ENCODE measurements at places on chromosomes 3 and 15.

DNA sequence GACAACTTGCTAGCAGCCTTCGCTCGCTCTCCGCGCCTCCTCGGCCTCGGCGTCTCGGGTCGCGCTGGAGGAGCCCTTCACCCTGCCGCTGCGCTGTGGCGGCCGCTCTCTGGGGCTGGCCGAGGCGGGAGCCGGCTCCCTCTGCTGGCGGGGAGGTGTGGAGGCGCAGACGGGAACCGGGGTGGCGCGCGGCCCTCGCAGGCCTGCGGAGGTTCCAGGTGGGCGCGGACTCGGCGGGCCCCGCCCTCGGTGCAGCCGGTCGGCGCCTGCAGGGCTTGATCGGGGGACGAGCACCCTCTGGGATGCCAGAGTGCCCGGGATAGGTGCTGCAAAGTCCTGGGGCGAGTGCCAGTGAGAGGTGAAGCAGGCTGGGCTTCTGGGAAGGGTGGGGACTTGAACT lies 989.9 kb downstream of the ROBO2 start:
- DNase-seq, result no peak

DNA sequence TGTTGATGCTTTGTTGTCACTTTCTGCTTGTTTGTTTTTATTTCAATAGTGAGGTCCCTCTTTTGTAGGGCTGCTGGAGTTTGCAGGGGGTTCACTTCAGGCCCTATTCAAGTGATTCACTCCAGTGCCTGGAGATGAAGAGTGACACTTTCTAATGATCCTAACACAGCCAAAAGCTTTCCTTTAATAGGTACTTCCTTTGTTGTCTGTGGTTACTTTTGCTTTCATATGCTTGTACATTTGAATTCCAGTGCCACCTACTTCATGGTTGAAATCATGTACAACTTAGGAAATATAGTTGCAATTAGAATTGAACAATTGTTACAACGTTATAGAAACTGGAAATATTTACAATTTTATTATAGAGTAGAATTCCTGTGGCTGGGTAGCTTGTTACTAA lies 466.8 kb upstream of the EPHA3 start:
- DNase-seq, result no peak

GRCh38 chr3:11211531-11212298 lies 57.4 kb downstream of the HRH1 start:
- no peak for DNase-seq

GRCh38 chr3:100682056-100682853 lies 27.0 kb upstream of the TFG start:
- no peak for DNase-seq

DNA sequence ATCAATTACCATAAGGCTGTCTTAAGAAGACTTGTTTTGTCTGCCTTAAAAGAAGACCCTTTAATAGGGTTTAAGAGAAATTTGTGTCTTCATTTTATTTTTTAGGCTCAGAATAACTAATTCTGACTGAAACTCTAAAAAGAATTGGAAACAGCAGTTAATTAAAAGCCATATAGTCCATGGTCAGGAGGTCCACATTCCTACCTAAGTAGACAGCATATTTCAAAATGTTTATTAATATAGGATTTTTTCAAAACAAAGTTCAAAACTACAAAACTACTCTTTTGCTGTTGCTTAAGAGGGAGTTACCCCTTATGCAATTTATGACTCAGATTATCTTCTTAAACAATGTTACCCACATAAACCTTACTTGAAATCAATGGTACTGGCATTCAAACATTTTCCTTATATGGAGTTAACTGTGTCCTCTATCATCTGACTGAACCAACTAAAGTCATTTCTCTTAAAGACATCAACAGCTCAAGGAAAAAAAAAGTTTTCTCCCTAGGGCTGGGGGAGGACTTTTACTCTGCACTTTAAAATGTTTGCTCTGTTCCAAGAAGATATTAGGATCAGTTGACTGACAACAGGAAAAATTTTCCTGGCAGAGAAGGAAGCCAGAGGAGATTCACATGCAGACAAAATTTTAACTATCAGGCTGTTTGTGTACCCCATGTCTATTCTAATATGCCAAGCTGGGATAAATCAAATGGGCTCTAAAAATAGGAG lies 56.8 kb upstream of the NANOGP8 start:
- DNase-seq, result no peak

DNA sequence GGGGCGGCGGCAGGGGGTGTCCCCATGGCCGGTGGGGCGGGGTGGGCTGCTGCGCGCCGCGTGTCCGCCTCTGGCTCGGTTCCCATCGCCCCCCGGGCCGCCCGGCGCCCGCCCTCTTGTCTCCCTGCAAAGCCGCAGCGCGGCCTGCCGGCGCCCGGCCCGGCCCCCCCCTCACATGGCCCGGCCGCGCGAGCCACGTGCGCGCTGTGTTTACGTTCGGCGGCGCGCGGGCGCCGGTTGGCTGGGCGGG lies 502 bp downstream of the NR1D2 start:
- DNase-seq, result no peak

- DNase-seq, result peak; percentile 57
These were observed 589 bp downstream of the ANAPC13 start for GRCh38 chr3:134485075-134485717.

DNA sequence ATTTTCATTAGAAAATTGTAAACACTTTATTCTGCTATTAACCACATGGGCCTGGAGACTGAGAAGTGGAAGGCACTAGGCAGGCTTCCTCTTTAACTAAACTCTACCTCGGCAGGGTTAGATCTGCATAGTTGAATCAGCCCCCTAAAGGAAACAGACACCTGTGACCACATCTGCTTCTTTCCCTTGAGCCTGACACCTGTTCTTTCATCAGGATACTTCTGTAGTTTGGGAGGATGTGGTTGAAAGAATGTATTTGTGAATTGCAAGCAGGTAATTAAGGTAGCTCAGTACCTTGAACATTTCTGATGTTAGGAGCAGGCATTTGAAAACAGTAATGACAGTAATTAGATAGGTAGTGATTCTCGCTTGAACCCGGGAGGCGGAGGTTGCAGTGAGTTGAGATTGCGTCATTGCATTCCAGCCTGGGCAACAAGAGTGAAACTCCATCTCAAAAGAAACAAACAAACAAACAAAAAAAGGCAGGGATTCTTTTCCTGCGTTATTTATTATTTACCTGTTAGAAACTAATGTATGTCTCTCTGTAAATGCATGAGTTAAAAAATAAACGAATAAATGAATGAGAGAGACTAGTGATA lies 468.5 kb downstream of the NLGN1 start:
- no peak for DNase-seq

GRCh38 chr3:7333125-7333524 lies 472.2 kb downstream of the GRM7 start:
- DNase-seq, result peak; percentile 10

DNA sequence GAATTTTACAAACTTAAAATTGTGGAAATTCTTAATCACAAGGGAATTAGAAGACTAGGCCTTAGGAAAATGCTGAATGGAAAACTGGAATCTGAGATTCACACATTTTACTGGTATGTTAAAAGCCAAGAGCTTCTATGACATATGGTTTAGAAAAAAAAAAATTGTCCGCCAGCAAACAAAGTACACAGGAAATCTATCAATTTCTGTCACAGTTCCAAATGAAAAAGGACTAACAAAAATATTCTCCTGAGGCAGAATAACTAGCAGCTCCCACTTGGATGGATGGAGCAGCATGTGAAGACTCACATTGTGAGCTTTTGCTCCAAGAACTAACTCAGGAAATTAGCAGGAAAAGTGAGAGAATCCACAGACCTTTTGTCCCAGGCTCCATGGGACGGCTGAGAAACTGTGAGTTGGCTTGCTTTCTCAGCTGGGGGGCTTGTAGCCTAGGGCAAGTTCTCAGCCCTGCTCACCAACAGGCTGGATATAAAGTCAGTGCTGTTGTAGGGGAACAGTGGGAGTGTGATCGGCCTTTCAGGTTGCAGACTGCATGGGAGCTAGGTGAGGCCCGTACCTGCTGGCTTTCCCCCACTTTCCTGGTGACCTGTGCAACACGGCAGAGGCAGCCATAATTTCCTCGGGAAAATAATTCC lies 731.1 kb upstream of the SGO1 start:
- no peak for DNase-seq

GRCh38 chr3:181999314-181999713 lies 287.6 kb downstream of the SOX2 start:
- no peak for DNase-seq

DNA sequence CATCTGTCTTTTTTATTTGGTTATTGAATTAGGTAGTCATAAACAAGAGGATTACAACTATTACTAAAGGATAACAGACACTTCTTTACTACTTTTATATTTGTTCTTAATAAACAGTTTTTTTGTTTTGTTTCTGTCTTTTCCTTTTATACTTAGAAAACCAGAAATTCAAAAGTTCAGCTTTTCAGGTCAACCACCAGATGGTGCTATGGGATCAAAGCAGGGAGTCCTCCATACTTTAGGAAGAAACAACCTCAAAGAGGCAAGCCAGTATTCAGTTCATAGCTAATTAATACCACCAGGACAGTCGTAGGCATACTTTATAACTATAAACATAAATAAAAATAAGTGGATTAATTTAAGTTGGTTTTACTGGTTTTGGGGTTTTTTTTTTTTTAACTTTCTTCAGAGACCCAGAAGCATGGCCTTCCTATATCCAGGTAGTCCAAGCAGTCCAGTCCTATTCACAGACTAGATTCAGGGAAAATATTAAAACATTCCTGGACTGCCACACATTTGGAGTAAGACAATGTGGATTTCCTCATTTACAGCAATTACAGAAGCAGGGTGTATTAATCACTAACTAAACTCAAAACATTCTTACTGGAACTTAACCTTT lies 16.0 kb upstream of the EID1 start:
- peak; percentile 8 for DNase-seq

DNA sequence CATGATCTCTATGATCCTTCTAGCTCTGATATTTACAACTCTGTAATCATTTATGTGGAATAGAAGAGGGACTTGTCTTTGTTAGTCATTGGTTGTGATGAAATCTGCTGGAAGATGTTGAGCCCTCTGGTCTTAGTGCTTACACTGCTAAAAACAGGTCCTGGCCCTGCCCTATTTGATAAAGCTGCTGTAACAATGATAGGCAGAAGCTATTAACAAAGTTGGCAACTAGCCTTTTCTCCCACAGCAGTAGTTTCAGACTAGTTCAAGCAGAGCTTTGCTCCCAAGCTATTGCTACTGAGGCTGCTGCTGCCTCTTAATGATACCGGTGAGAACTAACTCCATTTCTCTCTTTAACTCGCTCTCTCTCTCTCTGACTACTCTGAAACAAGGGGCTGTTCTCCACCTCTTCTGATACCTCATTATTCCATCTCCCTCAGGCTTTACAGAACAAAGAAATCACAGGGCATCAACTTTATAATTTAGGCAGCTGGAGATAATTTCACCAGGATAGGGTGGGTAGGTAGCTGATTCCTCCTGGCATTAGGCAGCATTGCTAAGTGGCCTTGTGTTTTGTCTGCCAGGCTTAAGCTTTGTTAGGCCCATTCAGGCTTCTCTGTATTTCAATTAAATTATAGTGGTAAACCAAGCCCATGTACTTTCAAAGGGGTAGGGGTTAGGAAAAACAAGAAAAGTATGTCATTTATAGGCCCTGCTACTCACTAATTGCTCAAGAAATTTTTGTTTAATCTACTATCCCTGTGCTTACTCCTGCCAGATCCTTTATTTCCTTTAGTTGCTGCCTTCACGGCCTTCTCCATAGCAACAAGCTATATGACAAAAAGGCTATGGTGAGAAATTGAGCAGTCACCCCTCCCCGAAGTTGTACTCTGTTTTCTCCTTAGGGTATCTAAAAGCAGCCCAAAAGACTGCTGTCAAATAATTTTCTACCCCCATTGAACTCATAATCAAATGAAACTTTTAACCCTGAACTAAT lies 139.6 kb downstream of the RBPMS2 start:
- DNase-seq, result no peak

GRCh38 chr3:149965278-149965677 lies 5.4 kb downstream of the PFN2 start:
- DNase-seq, result no peak

DNA sequence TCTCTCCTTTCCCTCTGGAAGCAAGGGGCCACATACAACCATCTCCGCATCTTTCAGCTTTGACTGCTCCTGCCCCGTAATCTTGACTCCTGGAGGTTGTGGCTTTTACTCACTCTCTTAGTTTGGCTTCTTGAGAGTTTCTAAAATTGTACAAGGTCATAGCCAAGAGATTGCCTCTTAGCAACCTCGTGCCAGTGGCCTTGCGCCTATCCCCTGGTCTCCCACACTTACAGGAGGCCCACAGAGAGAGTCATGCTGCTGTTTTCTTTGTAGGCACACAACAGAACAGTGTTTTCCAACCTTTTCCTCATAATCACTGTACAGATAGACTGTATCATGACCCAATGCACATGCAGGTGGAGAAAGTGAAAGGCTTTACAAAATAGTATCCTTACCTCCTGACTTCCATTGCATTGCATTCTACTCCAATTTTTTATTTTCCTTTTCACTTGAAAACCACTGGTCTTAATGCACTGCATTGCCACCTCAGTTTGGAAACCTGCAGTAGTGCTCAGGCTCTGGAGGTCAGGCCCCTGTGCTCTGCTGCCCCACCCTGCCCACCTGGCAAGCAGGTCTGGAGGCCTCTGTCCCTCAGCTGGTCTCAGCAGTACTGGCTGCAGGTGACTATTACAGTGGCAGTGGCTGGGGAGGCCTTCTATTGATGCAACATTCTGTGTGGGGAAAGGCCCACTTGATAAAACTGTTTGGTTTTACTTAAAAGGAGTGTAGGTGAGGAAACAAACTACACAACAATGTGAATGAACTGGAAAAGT lies 156.2 kb downstream of the DNAJB8 start:
- DNase-seq, result no peak

DNA sequence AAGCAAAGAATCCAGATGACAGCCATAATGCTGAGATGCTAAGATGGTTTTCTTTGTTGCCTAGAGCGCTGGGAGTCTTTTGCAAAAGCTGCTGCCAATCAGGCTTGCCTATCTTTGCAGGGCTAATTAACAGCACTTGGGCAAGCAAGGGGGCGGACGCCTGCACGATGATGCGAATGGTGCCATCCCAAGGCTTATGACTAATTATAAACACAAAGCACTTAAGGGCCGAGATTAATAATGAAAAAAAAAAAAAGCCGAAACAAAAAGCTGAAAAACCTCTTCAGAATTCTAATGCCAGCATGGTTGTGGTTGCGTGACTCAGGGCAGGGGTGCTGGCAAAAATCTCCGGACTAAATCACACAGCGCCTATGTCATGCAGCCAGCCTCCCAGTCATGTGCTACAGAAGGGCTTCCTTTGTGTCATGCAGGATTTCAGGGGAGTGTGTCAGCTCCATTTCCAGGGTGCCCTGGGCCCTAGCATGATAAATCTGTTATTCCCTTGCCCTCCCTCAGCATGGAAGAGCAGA lies 185.0 kb upstream of the ANKRD28 start:
- no peak for DNase-seq

DNA sequence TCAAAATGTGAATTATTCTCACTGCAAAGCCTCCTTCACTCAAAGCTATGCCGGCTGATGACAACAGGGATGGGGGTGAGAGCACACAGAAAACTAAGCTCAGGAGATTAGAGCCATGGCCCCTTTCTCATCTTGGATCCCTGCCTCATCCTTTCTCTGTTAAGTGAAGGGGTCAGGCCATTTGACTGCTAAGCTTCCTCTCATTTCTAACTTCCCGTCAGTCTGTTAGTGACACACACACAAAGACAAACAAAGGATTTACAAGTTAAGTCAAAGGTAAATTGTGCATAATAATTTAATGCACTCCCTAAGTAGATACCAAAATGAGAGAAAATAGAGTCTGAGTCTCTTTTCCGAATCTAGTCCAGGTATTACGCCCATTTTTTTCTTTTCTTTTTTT lies 1.2 kb downstream of the SS18L2 start:
- no peak for DNase-seq

Data from NCI-H748 treated with DMSO at 0.1 percent for 48 hours (cell line).